NCI-H1105 (cell line): ENCODE measurements at places on chromosomes 3 and 15.

DNA sequence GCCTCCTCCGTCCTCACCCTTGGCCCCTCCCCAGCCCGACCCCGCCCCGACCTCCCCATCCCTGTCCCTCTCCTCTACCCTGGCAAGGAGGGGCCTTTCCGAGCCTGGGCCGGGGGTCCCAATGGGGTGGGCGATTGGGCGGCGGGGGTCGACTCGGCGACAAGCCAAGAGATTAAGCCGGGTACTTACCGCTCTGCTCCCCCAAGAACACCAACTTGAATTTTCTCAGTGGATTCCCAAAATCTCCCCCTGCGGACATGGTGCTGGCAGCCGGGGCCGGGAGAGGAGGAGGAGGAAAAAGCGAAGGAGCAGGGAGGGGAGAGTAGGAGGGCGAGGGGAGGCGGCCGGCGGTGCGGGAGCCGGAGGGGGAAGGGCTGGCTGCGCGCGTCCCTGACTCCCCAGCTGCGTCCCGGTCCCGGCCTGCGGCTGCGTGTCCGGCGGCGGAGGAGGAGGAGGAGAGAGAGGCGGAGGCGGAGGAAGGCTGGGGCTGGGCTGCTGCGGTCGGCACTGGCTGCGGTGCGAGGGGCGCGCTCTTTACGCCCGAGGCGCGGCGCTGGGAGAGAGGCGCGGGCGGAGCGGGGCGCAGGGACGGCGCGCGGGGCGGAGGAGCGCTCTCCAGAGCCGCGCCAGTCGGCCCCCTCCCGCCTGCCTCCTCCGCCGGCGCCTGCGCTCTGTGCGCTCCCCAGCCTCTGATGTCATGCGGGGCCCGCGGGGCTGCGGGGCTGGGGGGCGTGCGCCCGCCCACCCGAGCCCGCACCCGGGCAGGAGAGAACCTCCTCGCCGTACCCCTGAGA lies at the start of gene RAB6B:
Gene RAB6B (minus strand): TSS at position 675 of the 794 bp plus-strand sequence. CDS start 416 bp downstream, at position 259.
- DNase-seq = peak; percentile 69

DNA sequence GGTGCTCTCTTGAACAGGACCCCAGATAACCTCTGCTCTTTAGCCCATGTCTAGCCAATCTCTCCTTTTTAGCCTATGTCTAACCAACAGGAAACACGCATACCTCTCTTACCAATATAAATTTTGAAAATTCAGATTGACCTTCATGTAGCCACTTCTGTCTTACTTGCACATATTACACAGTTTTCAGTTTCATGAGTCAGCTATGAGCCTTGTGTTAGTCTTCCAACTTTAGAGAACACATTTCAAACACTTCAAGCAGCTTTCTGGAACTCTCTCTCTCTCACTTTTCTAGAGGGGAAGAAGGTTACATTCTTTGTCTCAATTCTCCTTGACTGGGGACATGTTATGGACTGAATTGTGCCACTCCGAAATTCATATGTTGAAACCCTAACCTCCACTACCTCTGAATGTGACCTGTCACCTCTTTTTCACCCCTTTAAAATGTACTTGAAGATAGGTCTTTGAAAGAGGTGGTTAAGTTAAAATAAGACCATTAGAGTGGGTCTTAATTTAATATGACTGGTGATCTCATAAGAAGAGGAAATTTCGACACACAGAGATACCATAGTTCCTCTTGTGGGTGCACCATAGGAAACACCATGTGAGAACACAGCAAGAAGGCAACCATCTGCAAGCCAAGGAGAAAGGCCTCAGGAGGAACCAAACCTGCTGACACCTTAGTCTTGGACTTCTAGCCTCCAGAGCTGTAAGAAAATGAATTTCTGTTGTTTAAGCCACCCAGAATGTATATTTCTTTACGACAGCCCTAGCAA lies 480.3 kb upstream of the ALCAM start:
- no peak for DNase-seq

- DNase-seq = no peak
Observed at GRCh38 chr3:57261119-57261518, 31.4 kb downstream of the ASB14 start.

- DNase-seq = no peak
Observed at GRCh38 chr3:129624347-129625071, 18.0 kb upstream of the PLXND1 start.

DNA sequence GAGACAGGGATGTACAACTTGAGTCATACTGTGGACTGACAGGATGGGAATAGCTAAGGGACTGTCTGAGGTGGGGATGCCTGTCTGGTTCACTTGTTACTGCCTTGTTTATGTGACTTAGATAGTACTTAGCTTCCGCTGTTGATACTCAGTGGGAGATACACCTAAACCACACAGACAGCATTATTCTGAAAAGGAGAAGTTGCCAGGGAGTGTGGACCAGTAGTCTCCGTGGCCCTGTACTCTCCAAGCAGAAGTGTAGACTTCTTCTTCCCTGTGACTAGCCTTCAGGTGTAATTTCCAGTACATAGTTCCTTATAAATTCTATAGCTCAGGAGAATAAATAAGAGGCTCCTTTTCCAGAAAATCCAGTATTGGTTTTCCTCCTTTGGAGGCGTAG lies 5.1 kb downstream of the HIGD2B start:
- no peak for DNase-seq

- peak; percentile 6 for DNase-seq
Observed at GRCh38 chr3:22951910-22952309, 251.2 kb upstream of the UBE2E2 start.

GRCh38 chr15:34271493-34271892 lies 46.7 kb downstream of the EMC4 start:
- DNase-seq = no peak

- DNase-seq = no peak
Observed at GRCh38 chr3:158134363-158134762, 24.5 kb downstream of the RSRC1 start.

DNA sequence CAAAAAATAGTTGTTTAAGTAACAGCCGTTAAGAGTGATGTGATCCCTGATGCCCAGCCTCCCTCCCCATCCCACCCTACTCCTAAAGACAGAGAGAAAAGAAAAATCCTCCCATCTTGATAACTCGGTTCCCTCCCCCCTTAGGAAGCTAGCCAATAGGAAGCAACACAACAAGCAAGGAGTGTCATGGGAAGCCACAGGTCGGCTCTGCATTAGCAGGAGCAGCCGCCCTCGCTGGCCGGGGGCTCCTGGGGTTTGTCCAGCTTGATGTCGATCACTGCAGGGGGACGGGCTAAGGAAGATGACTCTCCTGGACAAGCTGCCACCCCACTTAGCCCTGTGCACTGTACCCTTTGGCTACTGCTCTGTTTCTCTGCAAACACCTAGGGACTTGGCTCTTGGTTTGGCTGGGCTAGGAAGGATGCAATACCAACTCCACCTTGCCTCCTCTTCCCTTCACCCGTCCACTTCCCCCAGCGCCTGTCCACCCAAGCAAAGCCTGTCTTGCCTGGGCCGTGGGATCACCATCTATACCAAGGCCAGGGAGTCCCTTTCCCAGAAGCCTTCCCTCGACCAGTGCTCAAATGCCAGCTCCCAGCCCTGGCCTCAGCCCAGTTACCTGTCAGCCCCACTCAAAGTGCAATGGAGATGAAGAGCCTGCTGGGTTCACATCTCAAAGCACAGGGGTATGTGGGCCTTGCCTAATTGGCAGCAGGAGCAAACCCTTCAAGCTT lies 23.1 kb downstream of the SRPRB start:
- no peak for DNase-seq

DNA sequence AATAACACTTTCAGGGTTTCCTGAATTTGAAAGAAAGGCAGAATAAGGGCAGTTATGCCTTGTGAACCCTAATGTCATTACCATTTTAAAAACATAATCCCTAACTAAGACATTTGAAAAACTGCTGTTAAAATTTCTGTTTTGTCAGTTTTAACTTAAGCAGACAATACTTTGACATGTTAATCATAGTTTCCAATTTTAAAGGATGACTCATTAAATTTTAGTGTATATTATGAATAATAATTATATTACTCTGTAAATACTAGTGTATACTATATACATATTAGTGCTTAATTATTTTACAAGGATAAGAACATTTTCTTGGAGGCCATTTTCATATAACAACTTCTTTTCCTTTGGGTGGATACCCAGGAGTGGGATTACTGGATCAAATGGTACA lies 553.1 kb upstream of the BCHE start:
- DNase-seq = no peak

- DNase-seq = no peak
Observed at GRCh38 chr3:66297900-66298299, 77.1 kb downstream of the SLC25A26 start.

DNA sequence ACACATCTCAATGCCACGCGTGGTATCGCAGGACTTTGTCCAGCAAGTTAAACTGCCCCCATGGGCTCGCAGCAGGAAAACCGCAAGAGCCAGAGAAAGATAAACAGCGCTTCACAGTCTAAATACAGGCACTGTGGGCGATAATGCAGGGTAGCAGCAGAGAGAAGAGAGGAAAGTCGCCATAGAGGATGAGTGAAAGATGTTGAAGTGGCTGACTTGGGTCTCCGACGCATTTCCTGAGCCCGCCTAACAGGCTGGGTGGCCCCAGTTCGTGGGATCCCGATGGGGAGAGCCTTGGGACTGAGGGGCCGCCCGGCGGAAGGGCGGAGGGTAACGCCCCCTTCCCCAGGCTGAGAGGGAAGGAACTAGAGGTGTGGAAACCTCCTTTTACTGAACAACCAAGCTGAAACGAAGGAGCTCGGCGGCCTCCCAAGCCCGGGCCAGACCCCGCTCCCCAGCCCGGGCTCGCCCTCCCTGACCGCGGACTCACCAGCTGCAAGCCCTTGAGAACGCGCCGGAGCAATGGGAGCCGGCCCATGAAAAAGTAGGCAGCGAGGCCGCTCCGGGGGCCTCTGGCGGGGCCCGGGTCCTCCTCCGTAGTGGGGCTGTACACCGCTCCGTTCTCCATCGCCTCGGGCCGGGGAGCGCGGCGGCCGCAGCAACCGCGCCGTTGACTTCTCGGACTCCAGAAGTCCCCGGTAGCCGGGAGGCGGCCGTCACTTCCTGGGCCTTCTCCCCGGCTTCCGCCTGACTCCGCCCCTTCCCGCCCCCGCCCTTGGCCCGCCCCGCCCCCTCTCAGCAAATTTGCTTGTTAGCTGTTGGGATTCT lies at the start of gene CMTM6:
Gene CMTM6 (minus strand): TSS at position 735 of the 828 bp plus-strand sequence. CDS start 107 bp downstream, at position 628.
- peak; percentile 33 for DNase-seq

DNA sequence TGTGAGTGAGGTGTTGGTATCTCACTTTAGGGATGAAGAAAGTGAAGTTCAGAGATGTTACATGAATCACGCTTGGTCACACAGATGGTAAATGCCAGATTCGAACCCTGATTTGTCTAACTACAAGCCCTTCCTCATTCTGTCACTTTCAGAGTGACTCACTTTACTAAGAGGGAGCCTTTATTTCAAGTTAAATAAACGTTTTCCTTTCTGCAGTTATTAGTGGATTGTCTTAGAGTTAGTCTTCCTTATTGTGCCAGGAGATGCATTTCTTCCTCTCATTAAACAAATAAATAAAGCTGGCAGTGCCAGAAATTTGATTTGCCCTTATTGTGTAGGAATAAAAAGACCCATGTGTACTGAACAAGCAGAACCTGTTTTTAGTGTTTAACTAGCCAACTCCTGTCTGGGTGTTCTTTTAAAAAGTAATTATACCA lies 162.5 kb downstream of the AKAP13 start:
- peak; percentile 32 for DNase-seq

- DNase-seq = no peak
Observed at GRCh38 chr15:49877117-49877872, 241.7 kb downstream of the ATP8B4 start.

- DNase-seq = no peak
Observed at GRCh38 chr3:5194801-5195509, 7.4 kb downstream of the EDEM1 start.

GRCh38 chr3:33047842-33048834 lies 48.8 kb downstream of the GLB1 start:
- DNase-seq = no peak

DNA sequence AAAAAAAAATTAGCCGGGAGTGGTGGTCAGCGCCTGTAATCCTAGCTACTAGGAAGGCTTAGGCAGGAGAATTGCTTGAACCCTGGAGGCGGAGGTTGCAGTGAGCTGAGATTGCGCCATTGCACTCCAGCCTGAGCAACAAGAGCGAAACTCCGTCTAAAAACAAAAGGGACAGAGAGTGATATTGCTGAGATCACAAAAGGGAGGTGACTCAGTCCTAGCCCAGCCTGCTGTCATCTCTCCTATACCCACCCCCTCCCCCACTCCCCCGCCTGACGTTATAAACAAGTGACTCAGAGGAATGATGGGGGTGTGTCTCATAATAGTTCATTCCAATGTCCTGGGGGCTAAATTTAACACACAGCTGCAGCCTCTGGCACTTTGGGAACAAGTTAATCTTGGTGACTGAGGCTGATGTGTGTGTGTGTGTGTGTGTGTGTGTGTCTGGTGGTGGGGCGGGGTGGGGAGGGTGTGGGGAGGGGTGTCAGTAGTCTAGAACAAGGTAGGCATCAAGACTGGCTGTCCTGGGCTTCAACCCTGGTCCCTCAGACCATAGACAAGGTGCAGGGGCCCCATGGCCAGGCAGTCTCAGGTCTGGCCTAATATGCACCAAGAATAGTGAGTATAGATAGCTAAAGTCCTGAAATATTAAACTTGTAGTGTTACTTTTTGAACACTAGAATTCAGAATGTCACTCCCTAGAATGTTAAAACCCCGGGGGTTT lies 1.3 kb upstream of the KLHL40 start:
- no peak for DNase-seq

GRCh38 chr3:135078283-135078682 lies 283.2 kb downstream of the EPHB1 start:
- DNase-seq = no peak

GRCh38 chr15:44296625-44297524 lies 8.4 kb downstream of the GOLM2 start:
- DNase-seq = no peak

DNA sequence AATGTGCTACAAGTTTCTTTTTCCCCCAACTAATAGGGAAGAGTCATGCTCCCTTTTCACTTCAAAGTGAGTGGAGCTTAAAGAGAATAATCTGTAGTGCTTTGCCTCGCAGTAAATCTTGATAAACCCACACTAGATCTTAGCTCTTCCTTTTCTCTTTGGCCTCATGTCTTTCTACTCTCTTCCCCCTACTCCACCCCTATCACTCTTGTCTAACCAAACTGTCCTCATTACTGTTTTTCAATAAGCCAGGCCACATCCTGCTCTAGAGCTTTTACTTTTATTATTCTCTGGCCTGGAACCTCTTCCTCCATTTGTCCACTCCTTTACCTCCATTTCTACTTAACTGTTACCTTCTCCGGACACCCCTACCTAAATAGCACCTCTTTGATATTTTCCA lies 291.0 kb upstream of the SATB1 start:
- DNase-seq = no peak

DNA sequence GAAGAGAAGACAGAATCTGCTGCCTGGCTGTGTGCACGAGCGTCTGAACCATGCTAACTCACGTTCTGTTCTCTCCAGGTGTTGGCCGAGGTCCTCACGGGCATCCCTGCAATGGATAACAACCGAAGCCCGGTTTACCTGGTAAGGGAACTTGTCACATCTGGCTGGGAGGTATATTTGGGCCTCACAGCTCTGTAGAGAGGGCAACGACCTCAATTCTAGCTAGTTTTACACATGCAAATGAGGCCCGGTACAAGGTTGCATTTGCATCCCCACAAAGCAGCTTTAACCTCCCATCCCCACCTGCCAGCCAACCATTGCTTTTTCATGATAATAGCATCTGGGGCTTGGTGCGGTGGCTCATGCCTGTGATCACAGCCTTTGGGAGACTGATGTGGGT lies 22.0 kb upstream of the TATDN2 start:
- DNase-seq = no peak

GRCh38 chr3:126311338-126311978 lies 45.8 kb downstream of the KLF15 start:
- no peak for DNase-seq

- no peak for DNase-seq
Observed at GRCh38 chr3:193972832-193973231, 163.1 kb upstream of the HES1 start.

GRCh38 chr3:111598552-111598951 lies 3.4 kb upstream of the ZBED2 start:
- peak; percentile 5 for DNase-seq
